ENCODE measurements at places on chromosomes 2 and 18.

GRCh38 chr2:212145121-212145520 lies 393.5 kb downstream of the ERBB4 start:
- DNase-seq = no peak

DNA sequence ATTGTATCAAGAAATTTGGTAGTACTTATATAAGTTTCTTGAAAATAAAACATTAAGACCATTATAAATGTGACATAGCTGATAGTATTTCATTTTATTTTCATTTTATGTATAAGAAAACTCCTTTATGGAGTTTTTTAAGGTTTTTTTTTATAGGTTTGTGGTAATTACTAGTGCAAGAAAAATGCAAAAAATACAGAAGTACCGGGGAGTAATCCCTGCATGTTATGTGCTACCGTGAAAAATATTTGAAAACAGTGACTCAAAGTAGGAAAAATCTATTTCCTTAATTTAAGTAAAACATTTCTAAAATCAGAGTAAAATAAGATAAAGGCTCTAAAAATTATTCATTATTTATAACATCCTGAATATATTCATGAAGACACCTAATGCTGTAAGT lies 21.6 kb downstream of the ZSWIM2 start:
- no peak for DNase-seq

GRCh38 chr2:163191372-163191771 lies 352.8 kb upstream of the KCNH7 start:
- DNase-seq = peak; percentile 2

DNA sequence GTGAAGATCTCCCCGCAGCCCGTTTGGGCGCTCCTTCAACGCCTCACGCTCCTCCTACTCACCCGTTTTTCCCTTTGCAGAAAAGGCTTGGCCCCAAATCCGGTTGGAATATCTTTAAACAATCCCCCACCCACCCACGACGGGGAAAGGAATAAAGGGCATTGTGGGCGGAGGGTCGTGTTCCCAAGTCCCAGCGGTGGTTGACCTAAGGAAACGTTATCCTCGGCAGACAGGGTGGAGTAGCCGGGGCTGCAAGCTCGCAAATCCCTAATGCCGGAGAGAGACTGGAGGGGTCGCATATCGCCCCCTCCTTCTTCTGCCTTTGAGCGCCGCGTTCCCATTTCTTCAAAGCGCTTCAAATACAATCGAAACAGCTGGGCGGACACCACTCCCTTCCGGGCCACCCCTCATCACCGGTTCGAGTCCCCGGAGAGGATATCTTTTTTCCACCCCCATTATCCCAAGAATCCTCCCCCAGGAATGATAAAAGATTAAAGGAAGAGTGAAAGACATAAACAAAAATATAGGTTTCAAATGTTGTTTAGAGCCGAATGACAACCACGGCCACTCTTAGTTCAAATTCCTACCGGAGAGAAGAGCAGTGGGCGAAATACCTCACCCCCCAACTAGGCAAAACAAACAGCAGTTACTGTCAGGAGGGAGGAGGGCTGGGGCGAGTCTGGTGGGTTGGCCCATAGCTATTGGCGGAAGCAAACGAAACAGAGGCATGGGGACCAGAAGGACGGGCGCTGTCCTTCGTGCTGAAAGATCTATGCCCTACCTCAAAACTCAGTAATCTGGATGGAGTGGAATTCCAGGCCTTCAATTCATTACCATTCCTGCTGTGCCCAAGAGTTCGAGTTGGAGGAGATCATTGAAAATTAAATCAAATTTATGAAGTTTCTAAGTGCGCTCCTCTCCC lies 2.8 kb upstream of the GAD1 start:
- no peak for DNase-seq

GRCh38 chr2:36452260-36452659 lies 96.7 kb downstream of the CRIM1 start:
- DNase-seq = no peak

GRCh38 chr2:222825031-222825430 lies 35.8 kb upstream of the ACSL3 start:
- DNase-seq = no peak

GRCh38 chr2:195622966-195623365 lies 34.1 kb upstream of the SLC39A10 start:
- no peak for DNase-seq

GRCh38 chr18:79071037-79071436 lies 1.8 kb downstream of the ATP9B start:
- no peak for DNase-seq

GRCh38 chr2:121635371-121635770 lies 13.9 kb downstream of the CLASP1 start:
- no peak for DNase-seq

GRCh38 chr2:200352636-200353035 lies 46.1 kb downstream of the SPATS2L start:
- no peak for DNase-seq

DNA sequence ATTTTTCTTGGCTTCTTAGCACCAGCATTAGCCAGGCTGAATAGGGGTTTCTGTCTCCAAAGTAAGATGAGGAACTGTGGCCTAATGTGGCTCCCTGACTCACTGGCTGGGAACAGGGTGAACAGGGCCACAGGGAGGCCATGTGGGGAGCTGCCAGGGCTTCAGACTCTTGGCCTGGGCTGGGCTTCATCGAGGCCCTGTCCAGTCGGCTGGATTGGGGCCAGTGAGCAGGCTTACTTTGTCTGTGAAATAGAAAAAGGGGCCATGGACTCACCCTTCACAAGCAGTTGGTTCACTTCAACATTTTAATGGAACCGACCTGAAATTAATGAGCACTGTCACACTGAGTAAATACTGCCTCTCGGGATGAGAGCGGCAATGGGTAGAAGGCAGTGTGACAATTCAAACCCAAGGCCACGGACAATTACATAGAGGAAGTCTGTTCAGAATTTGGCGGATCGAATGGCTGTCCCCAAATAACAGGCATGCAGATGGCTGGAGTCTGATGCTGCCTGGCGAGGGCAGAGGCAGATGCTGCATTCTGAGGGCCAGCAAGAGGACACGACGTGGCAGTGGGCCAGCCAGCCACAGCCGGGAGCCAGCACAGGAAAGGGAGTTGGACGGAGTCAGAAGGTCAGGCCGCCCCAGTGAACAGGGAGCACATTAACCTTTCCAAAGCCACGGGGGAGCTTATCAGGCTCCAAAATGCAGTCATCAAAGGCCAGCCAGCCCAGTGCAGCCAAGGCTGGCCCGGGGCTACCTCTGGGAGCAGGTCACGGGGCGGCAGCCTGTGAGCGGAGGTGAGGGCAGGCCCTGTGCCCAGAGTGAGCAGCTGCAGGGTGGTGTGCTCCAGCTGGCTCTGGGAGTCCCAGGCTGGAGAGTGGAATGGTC lies 146.6 kb upstream of the REV1 start:
- no peak for DNase-seq

Measured in germinal center (tissue), 1 donor.